ENCODE measurements at places on chromosomes 12 and 14. TPM values are rescaled to one million over a fixed set of nuclear protein-coding genes. Genes with fewer than 3 reads are reported as not detected.

The SLC5A8 gene
- total RNA-seq = 1.9 TPM

The APOF gene
- total RNA-seq = not detected

The HOXC6 gene
- total RNA-seq = not detected

The RNASE3 gene
- total RNA-seq = not detected

The SLC39A9 gene
- total RNA-seq = 89.0 TPM

The ALG10 gene
- 28.6 TPM for total RNA-seq

The BDKRB2 gene
- total RNA-seq = 7.4 TPM

The PGF gene
- total RNA-seq = 11.8 TPM

The KRT2 gene
- total RNA-seq = not detected

The INTS13 gene
- total RNA-seq = 43.8 TPM

The ABCC9 gene
- 44.8 TPM for total RNA-seq

The NOVA1 gene
- total RNA-seq = 45.1 TPM

The STXBP6 gene
- total RNA-seq = 13.9 TPM

The PPM1H gene
- 17.2 TPM for total RNA-seq

The UNC79 gene
- total RNA-seq = 13.7 TPM

The RHOJ gene
- 13.7 TPM for total RNA-seq

The TNS2 gene
- total RNA-seq = 52.0 TPM

The SERPINA9 gene
- not detected for total RNA-seq

The KRT80 gene
- total RNA-seq = 1.6 TPM

The TMEM132D gene
- total RNA-seq = 10.6 TPM

The ANO4 gene
- total RNA-seq = 3.1 TPM

The IFNG-AS1 gene
- 4.9 TPM for total RNA-seq

Data from camera-type eye (tissue), 1 donor.